ENCODE measurements at places on chromosomes 7 and 10. TPM values are rescaled to one million over a fixed set of nuclear protein-coding genes. Genes with fewer than 3 reads are reported as not detected.

ATP5MK gene
- polyA plus RNA-seq: 196 TPM

TRPV5 gene
- polyA plus RNA-seq: 0.65 TPM

FOXL3 gene
- not detected for polyA plus RNA-seq

C10orf95 gene
- 0.44 TPM for polyA plus RNA-seq

HTR7 gene
- 1.1 TPM for polyA plus RNA-seq

HOXA13 gene
- polyA plus RNA-seq: not detected

PRSS58 gene
- polyA plus RNA-seq: not detected

HOXA4 gene
- polyA plus RNA-seq: 19.0 TPM

PRPS1L1 gene
- polyA plus RNA-seq: 0.11 TPM

CDCA7L gene
- polyA plus RNA-seq: 45.9 TPM

SLC18A3 gene
- polyA plus RNA-seq: not detected

OR2A14 gene
- polyA plus RNA-seq: not detected

CUBN gene
- 272 TPM for polyA plus RNA-seq

C10orf105 gene
- polyA plus RNA-seq: 0.16 TPM

- DNase-seq: no peak
These were observed 363.6 kb downstream of the ANKRD30A start for GRCh38 chr10:37488792-37489657.

DNA sequence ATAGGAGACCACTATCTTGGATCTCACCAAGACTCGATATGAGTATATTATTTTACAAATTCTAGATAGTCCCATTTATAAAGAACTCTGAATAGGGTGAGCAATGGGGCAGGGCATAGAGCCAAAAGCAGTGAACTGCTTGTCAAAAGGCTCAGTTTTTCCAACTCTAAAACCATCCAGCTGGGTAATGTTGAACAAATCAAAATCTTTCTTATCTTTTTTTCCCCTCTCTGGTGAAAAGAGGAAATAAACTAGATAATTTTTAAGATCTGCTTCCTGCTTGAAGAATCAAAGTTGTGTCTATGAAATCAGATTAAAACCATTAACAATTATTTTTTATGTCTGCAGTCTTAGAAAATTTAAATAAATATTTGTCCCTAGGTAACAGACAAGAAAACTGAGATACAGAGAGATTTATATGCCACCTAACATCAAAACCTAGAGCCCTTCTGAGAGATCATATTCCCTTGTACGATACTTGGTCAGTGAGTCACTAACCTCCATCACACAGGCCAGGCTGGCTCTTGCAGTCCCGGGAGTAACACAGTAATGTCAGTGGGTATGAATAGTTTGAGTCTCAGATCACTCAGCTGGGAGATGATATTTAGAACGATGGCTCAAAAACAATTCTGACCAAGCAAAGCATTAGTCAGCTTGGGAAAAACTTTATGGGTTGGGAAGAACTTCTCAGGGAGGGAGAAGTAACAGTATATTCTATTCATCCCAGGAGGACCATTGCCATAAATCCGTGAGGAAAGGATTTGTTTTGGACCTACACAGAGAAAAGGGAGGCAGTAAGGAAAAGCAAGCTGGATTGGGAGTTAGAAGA lies 178.8 kb downstream of the REEP3 start:
- no peak for DNase-seq

- no peak for DNase-seq
These were observed 1.7 kb downstream of the GRM8 start for GRCh38 chr7:127251036-127251464.

GRCh38 chr7:149638566-149639320 lies 134.6 kb downstream of the ZNF467 start:
- DNase-seq: no peak

DNA sequence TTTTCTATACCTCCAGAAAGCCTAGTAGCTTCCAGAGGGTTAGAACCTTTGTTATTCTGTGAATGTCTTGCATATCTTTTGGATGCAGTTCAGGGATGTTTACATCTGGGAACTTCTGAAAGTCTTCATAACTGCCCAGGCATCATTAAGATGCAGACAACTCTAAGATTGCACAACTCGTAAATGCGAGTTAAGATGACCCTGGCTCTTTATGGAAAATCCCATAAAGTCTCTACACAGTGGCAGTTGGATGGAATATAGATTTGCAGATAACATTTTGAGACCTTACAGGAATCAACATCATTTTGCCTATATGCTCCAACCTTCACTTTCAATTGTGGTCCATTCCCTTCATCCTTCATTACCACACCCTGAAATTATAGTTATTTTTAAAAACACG lies 151.7 kb downstream of the CREB5 start:
- no peak for DNase-seq

- DNase-seq: peak; percentile 53
These were observed 984 bp downstream of the SMURF1 start for GRCh38 chr7:99142727-99143520.

- DNase-seq: peak; percentile 27
These were observed 26.4 kb upstream of the SRGN start for GRCh38 chr10:69061305-69062161.

DNA sequence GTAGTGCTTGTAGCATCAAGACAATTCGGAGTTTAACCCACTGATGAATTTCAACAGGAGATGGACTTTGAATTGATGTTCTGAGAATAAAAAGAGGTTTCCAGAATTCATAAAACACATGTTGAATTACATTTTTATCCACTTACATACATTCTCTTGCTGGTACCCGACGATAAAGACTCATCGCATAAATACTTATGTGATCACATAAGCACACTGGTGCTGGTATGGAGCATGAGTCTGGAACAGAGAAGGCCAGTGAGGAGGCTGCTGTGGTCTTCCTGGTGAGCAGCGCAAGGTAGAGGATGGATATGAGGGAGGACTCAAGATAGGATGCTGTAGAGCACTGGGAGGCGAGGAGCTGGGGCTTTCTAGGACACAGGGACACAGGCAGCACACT lies 109.0 kb downstream of the RNF216 start:
- DNase-seq: no peak

- peak; percentile 9 for DNase-seq
These were observed 159.5 kb upstream of the AGR3 start for GRCh38 chr7:17041324-17041723.

GRCh38 chr7:117612637-117613036 lies 132.8 kb downstream of the CFTR start:
- DNase-seq: no peak

- DNase-seq: no peak
These were observed 88.1 kb downstream of the FOXL3 start for GRCh38 chr7:378041-378420.

GRCh38 chr7:113763226-113763625 lies 155.6 kb downstream of the PPP1R3A start:
- no peak for DNase-seq

GRCh38 chr10:110797416-110797815 lies 74.3 kb upstream of the PDCD4 start:
- DNase-seq: no peak

DNA sequence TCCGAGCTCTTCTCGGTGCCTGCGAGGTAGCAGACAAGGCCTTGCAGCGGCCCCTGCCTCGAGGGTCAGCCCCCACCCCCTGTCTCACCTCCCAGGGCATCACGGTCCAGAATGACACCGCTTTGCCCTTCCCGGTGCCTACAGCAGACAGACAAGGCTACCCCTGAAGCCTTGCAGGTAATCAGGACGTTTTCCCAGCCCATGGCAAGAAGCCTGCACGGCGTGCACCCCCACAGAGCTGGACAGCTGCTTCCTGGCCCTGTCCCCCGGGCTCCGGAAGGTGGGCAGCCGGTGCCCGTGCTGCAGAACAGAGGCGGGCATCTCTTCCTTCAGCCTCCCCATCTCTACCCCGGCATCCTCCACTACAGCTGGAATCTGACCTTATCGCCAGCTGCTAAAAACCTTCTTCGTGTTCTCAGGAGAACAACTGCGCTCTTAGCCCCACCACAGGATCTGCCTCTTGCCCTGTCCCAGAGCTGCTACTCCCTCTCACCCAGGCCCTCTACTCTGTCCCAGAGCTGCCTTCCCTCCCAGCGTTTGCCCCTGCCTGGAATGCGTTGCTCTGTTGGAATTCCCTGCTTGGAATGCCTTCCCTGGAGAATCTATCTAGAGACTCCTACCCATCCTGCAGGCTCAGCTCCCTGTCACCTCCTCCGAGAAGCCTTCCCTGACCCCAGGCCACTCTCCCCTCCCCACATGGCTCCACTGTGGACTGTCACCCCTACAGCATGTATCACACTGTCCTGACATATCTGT lies 4.7 kb downstream of the MYL10 start:
- no peak for DNase-seq

DNA sequence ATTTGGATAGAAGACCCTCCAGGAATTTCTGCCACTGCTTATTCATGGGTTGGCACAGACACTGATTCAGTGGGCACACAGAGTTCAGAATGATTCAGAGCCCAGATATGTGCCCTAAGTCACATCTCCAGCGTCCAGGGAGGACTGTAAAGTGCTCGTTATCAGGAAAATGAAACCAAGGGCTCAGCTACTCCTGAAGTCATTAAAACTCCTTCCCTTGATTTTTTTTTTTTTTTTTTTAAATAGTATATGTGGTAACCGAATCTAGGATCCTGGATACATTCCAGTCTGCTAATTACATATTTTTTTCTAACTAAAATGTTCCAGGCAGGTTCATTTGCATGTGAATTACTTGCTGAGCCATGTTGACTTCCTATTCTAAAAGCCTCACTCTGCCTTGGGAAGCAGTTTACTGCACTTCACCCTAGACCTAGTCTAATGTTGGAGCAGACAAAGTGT lies 34.7 kb downstream of the MET start:
- DNase-seq: no peak

GRCh38 chr7:155372782-155373358 lies 75.2 kb downstream of the INSIG1 start:
- DNase-seq: no peak

GRCh38 chr10:107807836-107808235 lies 643.3 kb upstream of the SORCS1 start:
- no peak for DNase-seq

GRCh38 chr7:99562114-99562784 lies 3.8 kb downstream of the ZNF655 start:
- no peak for DNase-seq

GRCh38 chr10:100124097-100124496 lies 42.4 kb upstream of the CPN1 start:
- no peak for DNase-seq

GRCh38 chr7:120023494-120024167 lies 249.3 kb upstream of the KCND2 start:
- DNase-seq: no peak

DNA sequence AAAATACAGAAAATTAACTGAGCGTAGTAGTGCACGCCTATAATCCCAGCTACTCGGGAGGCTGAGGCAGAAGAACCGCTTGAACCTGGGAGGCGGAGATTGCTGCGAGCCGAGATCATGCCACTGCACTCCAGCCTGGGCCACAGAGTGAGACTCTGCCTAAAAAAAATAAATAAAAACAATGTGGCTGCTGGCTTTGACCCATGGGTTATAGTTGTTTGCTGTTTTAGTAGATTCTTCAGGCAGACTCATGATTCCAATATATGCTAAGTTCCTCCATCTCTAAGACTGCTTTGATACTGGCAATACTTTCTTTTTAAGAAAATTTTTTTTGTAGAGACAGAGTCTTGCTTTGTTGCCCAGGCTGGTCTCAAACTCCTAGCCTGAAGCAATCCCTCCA lies 8.4 kb downstream of the OLAH start:
- no peak for DNase-seq

- no peak for DNase-seq
These were observed 25.6 kb downstream of the SCD start for GRCh38 chr10:100372415-100373297.

- no peak for DNase-seq
These were observed 7.8 kb upstream of the CAMK1D start for GRCh38 chr10:12341526-12341925.

GRCh38 chr10:61016630-61017029 lies 72.6 kb upstream of the RHOBTB1 start:
- no peak for DNase-seq

GRCh38 chr10:71075086-71075758 lies 137.1 kb upstream of the UNC5B start:
- DNase-seq: no peak

- DNase-seq: no peak
These were observed 66.4 kb downstream of the EXOC6 start for GRCh38 chr10:92914478-92915325.

DNA sequence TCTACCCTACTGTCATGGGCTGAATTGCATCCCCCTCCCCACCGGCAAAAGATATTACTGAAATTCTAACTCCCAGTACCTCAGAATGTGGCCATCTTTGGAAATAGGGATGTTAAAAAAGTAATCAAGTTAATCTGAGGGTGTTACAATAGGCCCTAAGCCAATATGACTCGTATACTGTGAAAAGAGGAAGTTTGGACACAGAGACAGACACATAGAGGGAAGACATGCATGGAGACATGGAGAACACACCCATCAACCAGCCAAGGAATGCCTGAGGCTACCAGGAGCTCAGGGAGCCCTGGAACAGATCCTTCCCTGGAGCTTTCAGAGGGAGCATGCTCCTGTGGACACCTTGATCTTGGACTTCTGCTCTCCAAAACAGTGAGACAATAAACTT lies 138.2 kb upstream of the ADO start:
- no peak for DNase-seq

DNA sequence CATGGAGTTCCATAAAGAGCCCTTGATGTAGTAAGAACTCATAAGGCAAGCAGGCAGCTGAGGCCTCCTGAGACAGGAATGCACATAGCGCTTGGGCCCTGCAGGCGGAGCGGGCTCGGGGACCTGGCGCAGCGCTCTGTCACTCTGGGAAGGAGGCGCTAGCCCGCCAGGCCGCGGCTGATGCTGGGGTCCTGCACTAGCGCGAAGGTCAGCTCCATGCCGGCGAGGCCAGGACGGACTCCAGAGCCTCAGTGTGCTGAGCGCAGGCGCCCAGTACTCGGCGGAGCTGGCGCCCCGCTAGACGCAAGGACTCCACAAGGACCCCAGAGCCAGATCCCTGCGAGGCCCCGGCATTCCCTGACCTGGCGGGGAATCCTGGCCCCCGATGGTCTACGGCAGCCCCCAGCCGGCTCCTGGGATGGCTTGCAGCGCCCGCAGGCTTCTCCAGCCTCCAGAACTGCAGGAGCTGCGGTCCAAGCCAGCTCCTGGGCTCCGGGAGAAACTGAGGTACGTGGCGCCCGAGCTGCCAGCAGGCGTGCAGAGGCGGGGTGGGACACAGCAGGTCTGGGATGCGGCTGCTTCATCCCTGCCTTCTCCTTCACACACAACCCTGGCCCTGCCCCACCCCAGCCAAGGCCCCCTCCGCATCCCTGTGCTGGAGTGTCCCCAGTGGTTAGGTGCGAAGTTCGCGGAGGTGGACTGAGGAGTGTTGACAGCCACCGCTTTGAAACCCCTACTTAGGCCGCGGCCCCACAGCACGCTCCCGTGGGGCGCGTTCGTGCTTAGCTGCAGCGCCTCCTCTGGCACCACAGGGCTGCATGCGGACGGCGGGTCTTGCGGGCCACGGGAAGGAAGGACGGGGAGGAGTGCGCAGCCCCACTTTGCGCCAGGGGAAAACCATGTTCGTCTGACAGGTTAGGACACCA lies 761.5 kb upstream of the POM121L12 start:
- no peak for DNase-seq

DNA sequence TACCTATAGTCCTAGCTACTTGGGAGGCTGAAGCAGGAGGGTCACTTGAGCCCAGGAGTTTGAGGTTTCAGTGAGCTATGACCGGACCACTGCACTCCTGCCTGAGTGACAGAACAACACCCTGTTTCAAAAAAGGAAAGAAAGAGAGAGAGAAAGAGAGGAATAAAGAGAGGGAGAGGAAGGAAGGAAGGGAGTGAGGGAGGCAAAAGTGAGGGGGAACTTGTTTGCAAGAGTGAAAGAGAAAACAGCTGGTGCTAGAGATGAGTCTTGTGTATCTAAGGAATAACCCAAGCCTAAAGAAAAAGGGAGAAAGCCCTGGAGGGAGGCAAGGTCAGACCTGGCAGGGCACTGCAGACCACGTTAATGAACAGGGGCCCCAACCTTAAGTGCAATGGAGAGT lies 4.8 kb upstream of the NT5C2 start:
- DNase-seq: no peak

Data from left renal cortex interstitium (tissue), 4 donors.